ENCODE measurements at places on chromosomes 2 and 18.

- no peaks in the 10 kb centered on the region for H3K27me3 ChIP-seq
- no peak for DNase-seq
- peaks cover 7% of the 10 kb centered on the region for H3K4me1 ChIP-seq
- H3K27ac ChIP-seq, result peak overlapping the region; percentile 17
- no peak overlapping the region for H3K4me3 ChIP-seq
These were observed 70.0 kb downstream of the TWSG1 start for GRCh38 chr18:9404565-9405060.

- DNase-seq, result peak; percentile 46
- no peak overlapping the region for H3K4me3 ChIP-seq
- H3K27me3 ChIP-seq, result no peaks in the 10 kb centered on the region
- peaks cover 10% of the 10 kb centered on the region for H3K4me1 ChIP-seq
- no peaks in the 10 kb centered on the region for H3K36me3 ChIP-seq
- no peak overlapping the region for H3K27ac ChIP-seq
These were observed 16.2 kb upstream of the GLI2 start for GRCh38 chr2:120719491-120719890.

- H3K4me1 ChIP-seq, result peaks cover 2% of the 10 kb centered on the region
- peaks cover 5% of the 10 kb centered on the region for H3K27me3 ChIP-seq
- no peak overlapping the region for H3K27ac ChIP-seq
These were observed 290.0 kb downstream of the CYP26B1 start for GRCh38 chr2:71857636-71858035.

DNA sequence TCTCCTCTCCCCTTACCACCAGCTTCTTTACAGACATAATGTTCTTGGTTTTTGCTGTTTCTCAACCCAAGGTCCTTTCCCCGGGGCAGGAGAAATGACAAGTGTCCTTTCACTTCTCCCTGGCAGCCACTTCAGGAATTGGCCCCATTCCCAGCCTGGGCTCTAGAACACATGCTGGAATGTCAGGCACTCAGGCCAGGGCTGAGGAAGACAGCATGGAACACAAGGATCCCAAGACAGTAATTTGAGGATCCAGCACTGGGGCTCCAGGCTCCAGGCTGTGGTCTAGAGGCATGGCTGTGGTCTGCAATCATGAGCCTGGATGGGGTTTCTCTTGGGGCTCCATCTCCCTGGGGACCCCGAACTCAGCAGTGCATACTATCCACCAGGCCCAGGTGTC, 201.4 kb downstream of the CELF4 start:
- peaks cover 32% of the 10 kb centered on the region for H3K4me1 ChIP-seq
- H3K27me3 ChIP-seq, result peaks cover 23% of the 10 kb centered on the region
- no peaks in the 10 kb centered on the region for H3K36me3 ChIP-seq
- H3K4me3 ChIP-seq, result no peak overlapping the region

DNA sequence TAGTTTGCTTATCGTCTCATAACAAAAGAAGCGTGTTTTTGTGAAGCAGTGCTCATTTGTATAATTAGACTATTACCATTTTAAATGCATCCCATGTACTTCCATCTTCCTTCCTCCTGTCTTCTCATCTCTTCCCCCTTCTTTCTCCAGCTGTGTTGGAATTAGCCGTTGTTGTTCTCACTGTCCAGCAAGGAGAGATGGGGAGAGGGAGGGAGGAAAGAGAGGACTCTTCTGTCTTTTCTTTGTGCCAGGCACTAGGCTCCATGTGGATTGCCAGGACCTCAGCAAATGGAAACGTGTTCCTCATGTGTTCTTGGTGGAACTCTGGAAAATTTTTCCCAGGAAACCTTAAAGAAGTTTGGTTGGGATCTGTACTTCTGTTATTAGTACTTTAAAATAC, 131.7 kb downstream of the PHLPP1 start:
- DNase-seq, result no peak
- H3K27me3 ChIP-seq, result no peaks in the 10 kb centered on the region
- H3K4me1 ChIP-seq, result peaks cover 4% of the 10 kb centered on the region
- no peak overlapping the region for H3K27ac ChIP-seq
- no peak overlapping the region for H3K4me3 ChIP-seq

- H3K4me3 ChIP-seq, result no peak overlapping the region
- no peaks in the 10 kb centered on the region for H3K27me3 ChIP-seq
- peaks cover 15% of the 10 kb centered on the region for H3K4me1 ChIP-seq
- no peak overlapping the region for H3K27ac ChIP-seq
These were observed 300.9 kb upstream of the FBXO11 start for GRCh38 chr2:48207201-48207641.

- peaks cover 41% of the 10 kb centered on the region for H3K27me3 ChIP-seq
- DNase-seq, result no peak
- peaks cover 20% of the 10 kb centered on the region for H3K4me1 ChIP-seq
- no peak overlapping the region for H3K27ac ChIP-seq
- no peaks in the 10 kb centered on the region for H3K36me3 ChIP-seq
- no peak overlapping the region for H3K4me3 ChIP-seq
These were observed 176.8 kb upstream of the ALKAL2 start for GRCh38 chr2:464562-465309.

DNA sequence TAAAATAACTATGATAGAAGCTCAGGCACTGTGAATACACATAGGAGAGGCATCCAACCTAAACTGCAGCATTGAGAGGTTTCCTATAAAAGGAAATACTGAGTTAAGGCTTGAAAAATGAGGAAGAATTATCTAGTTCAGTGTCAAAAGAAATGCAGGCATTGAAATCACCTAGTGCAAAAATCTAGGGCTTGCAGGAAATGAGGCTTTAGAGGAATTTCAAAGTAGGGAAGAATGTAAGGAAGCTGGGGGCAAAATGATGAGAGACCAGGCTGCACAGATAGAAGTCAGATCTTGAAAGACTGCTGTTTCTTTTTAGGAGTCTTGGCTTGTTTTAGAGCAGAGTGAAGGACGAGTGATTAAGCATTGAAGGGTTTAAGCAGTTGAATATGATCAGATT, 28.1 kb upstream of the SCYGR2 start:
- H3K4me1 ChIP-seq, result no peaks in the 10 kb centered on the region
- no peaks in the 10 kb centered on the region for H3K36me3 ChIP-seq
- no peaks in the 10 kb centered on the region for H3K27me3 ChIP-seq
- no peak overlapping the region for H3K27ac ChIP-seq
- no peak overlapping the region for H3K4me3 ChIP-seq

- H3K4me3 ChIP-seq, result no peak overlapping the region
- H3K4me1 ChIP-seq, result no peaks in the 10 kb centered on the region
- H3K27me3 ChIP-seq, result no peaks in the 10 kb centered on the region
- no peak overlapping the region for H3K27ac ChIP-seq
- no peaks in the 10 kb centered on the region for H3K36me3 ChIP-seq
- DNase-seq, result no peak
These were observed 41.3 kb downstream of the RTP5 start for GRCh38 chr2:241910604-241911520.

- no peaks in the 10 kb centered on the region for H3K27me3 ChIP-seq
- no peak overlapping the region for H3K4me3 ChIP-seq
- peaks cover 4% of the 10 kb centered on the region for H3K36me3 ChIP-seq
- no peak for DNase-seq
These were observed 42.3 kb downstream of the BAZ2B start for GRCh38 chr2:159573846-159574606.

- H3K27ac ChIP-seq, result no peak overlapping the region
- no peaks in the 10 kb centered on the region for H3K36me3 ChIP-seq
These were observed 257.9 kb downstream of the PTPRM start for GRCh38 chr18:7824970-7825369.

DNA sequence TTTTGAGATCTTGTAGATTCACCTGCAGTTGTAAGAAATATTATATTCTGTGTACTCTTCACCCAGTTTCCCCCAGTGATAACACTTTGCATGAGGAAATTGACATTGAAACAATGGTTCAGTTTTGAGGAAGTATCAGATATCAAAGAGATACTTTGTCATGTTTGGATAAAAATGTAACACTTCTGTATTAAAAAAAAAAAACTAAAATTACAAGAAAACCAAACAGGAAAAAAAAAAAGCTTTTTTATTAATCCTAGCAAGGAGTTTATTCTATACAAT, 204.0 kb downstream of the ARL4C start:
- no peaks in the 10 kb centered on the region for H3K36me3 ChIP-seq
- DNase-seq, result no peak
- no peaks in the 10 kb centered on the region for H3K27me3 ChIP-seq
- peaks cover 25% of the 10 kb centered on the region for H3K4me1 ChIP-seq
- no peak overlapping the region for H3K4me3 ChIP-seq

GRCh38 chr2:219207134-219207883, 727 bp downstream of the ZFAND2B start:
- H3K27ac ChIP-seq, result peak overlapping the region; percentile 94
- no peak for DNase-seq
- H3K4me3 ChIP-seq, result peak overlapping the region; percentile 88
- H3K36me3 ChIP-seq, result peaks cover 36% of the 10 kb centered on the region
- no peaks in the 10 kb centered on the region for H3K27me3 ChIP-seq

Data from suprapubic skin (tissue), 4 donors.